GM12878 (cell line): ENCODE measurements at places on chromosomes 6 and 20.

DNA sequence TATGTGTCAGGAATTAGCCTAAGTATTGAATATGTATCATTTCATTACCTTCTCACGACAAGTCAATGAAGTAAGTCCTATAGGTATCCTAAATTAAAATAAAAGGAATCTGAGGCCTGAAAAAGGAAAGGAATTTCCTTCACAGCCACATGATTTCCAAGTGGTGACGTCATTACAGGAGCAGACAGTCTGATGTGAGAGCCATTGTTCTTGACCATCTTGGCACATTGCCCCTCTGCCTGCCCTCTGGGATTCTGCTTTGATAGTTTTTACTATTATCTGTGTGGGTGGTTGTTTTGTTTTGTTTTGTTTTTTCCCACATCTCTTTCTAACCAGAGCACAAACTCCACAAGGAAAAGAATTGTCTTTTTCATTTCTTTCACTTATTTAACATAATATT is 219.8 kb upstream of the UFL1 start:
- no peak for DNase-seq

DNA sequence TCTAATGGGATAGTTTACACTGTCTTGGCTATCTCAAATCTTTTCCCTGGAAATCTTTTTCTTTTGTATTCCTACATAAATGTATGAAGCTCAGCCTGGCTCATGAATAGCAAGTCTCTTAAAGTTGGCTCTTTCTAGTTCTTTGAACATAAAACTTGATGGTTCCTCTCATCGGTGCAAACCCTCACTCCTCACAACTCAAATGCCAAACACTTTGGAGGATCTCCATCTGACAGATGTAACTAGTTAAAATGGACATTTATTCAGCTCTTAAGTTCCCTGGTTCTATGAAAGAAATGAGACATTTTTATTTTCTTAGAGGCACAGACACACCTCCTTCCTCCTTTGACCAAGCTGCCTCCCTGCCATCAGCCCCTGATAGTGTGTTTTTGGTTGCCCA is 43.6 kb upstream of the IL17A start:
- no peak for DNase-seq

DNA sequence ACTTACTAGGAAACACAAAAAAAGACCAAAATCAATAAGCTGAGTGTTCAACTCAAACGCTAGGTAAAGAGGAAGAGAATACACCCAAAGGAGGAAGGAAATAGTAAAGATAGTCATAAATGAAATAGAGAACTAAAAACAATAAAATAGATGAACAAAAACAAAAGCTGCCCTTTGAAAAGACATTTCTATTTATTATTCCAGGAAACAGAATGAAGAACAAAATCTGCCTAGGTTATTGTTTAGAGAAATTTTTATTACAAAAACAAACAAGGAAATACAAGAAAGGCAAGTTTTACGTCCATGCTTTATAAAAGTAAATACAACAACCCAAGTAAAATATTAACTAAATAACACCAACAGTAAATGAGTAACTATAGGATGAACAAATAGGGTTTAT is 20.1 kb downstream of the HLA-DMB start:
- DNase-seq: no peak

DNA sequence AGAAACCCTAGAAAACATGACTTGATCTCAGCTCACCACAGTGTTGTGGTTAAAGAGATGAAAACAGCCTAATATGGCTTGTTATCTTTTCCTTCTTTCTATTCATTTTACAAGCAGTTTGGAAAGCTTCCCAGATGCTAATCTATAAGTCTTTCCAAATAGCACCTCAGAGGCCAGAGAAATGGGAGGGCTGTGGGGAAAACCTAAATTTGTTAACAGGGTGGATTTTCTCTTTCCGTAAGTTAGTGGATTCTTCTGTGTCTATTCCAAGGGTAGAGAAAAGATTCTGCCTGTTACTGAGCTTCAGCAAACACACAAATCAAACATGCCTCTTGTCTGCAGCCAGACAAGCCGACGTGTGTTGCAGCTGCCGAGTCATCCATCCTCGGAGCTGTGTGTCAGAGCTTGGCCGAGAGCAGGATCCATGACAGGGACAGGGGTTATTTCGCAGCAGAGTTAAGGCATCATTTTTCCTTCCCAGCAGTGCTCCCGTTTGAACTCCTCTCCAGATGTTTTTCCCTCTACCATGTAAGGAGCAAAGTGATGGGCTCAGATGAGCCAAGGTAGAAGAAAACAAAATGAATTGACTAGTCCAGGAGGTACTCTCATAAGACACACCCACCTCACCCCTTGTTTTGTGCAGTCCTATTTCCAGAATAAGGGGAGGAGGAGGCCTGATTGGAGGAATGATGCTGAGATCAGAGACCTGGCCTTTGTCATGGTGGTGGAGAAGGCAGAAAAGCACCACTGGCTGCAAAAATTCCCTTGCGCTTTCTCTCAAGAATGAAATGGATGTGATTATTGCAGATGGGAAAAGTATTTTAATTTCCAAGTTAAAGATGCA is 560.0 kb downstream of the C6orf118 start:
- no peak for DNase-seq

GRCh38 chr6:25016014-25016720 is 80.4 kb upstream of the RIPOR2 start:
- no peak for DNase-seq

- DNase-seq: no peak
Measured at GRCh38 chr20:57199656-57200405, 66.6 kb downstream of the BMP7 start.

DNA sequence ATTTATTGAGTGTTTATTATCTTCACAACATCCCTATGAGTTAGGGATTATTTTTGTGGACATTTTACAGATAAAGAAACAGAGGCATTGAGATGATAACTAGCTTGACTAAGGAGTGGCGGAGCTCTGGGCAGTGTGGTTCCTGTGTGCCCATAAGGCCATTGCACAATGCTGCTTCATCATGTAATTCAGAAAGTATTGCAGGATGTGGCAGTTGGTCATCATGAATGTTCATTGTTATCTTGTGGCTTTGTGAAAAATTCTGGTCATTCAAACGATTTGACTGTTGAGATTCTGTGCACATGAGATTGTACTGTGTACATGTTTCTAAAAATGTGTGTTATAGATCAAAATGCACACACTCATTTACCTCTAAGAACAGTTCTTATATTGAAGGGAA is 150.8 kb downstream of the ESR1 start:
- DNase-seq: no peak

DNA sequence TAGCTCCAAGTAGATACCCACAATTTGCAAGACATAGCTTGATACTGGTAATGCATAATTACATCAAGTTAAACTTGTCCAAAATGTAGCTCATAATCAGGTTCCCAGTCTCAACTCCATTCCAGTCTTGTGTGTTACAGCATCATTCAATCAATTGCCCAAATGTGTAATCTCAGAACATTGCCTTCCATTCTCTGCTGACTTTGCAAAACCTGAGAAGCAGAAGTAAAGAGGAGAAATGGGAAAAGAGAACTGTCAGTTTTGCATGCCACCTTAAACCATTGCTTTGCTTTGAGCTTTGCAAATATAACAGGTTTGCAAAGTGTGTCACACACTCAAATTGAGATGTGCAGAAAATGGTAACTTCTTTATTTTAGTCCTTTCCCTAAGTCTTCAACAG is 40.3 kb upstream of the CNKSR3 start:
- no peak for DNase-seq

- DNase-seq: no peak
Measured at GRCh38 chr6:119296036-119297035, 53.2 kb downstream of the MAN1A1 start.

- no peak for DNase-seq
Measured at GRCh38 chr6:131980791-131981623, 29.8 kb upstream of the CCN2 start.

DNA sequence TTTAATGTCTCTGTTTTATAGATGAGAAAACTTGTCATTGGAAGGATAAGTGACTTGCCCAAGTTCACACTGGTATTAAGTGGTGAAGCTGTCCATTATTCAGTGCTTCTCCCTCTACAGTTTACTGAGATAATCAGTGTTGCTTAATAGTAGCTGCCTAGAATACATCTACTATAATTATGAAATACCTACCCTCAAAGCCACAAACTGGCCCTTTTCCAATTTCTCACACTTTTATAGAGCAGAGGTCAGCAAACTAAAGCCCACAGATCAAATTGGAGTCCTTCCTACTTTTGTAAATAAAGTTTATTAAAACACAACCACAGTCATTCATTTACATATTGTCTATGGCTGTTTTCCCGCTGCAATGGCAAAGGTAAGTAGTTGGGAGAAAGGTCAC is 73.5 kb downstream of the EYS start:
- no peak for DNase-seq

- peak; percentile 73 for DNase-seq
Measured at GRCh38 chr20:57620274-57620990, at the start of gene ZBP1. Gene ZBP1 (minus strand): TSS chr20:57620426. CDS start chr20:57620295, 131 bp downstream.

GRCh38 chr6:134921276-134921675 is 28.6 kb downstream of the ALDH8A1 start:
- no peak for DNase-seq

- no peak for DNase-seq
Measured at GRCh38 chr20:47355489-47356219, 845 bp downstream of the ZMYND8 start.

DNA sequence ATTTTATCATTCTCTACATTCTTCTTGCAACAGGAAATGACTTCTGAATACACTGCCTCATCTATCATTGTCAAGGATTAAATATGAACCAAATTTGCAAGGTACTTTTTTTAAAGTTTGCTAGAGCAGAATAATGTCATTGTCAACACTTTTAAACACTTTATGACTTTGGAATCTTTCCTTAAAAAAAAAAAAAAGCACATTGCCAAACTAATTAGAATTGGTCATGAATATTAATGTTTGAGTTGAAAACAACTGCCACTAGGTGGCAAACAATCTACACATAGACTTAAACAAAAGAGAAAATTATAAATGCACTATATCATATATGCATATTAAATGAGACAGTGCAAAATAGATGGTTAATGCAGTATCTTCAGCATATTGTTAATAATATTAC is 32.5 kb upstream of the TMEM244 start:
- DNase-seq: no peak

DNA sequence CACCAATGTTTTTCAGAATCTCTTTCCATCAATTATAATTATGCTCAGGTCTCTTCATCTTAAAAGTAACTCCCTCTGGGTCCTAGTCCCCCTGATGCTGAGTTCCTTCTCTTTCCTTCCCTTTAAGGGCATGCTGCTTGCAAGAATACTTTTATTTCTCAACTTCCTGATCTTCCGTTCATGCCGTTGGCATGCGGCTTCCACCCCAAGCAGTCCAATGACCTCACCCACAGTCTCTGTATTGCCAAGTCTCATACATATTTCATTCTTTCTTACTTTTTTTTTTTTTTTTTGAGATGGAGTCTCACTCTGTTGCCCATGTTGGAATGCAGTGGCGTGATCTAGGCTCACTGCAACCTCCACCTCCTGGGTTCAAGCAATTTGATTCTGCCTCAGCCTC is 83.5 kb downstream of the NDUFAF5 start:
- DNase-seq: no peak

DNA sequence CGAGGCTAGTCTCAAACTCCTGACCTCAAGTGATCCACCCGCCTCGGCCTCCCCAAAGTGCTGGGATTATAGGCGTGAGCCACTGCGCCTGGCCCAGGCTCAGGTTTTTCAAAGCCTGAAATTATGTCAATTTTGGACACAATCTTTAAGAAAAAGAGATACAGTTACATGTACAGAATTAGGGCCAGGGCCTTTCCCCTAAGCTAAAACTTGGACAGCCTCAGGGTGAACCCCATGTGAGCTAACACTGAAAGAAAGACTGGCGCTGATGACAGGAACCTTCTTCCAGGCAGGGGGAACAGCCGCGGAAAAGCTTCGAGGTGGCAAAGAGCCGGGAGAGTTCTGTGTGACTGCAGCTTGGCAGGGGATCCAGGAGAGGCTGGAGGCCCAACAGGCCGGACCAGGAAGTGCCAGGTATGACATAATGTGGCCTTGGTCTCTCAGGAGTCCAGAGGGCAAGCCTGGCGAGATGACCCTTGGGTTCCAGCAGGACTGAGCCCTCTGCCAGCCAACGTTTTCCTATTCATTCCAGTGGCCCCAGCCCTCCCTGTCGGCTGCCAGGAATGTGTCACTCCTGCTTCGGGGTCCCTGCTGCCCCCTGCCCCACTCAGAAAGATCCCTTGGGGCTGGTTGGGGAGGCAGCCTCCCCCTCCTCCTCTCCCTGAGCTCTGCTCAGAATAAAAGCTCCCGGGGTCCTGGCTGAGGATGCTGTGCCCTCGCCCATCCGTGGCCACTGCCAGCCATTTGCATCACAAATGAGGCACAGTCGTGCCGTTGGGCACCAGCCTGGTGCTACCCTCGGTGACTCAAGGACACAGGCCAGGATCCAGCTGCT is 37.3 kb downstream of the RBM38 start:
- no peak for DNase-seq

- no peak for DNase-seq
Measured at GRCh38 chr20:50305636-50306477, 115.2 kb downstream of the CEBPB start.

- DNase-seq: no peak
Measured at GRCh38 chr6:44787254-44787834, 399.8 kb downstream of the CDC5L start.

GRCh38 chr6:111776236-111777221 is 96.7 kb downstream of the FYN start:
- no peak for DNase-seq

- DNase-seq: no peak
Measured at GRCh38 chr6:2589171-2589661, 161.5 kb downstream of the MYLK4 start.

GRCh38 chr20:18705490-18705889 is 108.1 kb upstream of the SCP2D1 start:
- no peak for DNase-seq

- DNase-seq: no peak
Measured at GRCh38 chr6:118825661-118826060, 68.3 kb upstream of the ASF1A start.

GRCh38 chr6:156306531-156306930 is 470.6 kb upstream of the ARID1B start:
- DNase-seq: no peak

GRCh38 chr6:90406957-90407356 is 110.3 kb upstream of the BACH2 start:
- DNase-seq: no peak

- no peak for DNase-seq
Measured at GRCh38 chr20:41261260-41261659, 56.3 kb downstream of the ZHX3 start.

DNA sequence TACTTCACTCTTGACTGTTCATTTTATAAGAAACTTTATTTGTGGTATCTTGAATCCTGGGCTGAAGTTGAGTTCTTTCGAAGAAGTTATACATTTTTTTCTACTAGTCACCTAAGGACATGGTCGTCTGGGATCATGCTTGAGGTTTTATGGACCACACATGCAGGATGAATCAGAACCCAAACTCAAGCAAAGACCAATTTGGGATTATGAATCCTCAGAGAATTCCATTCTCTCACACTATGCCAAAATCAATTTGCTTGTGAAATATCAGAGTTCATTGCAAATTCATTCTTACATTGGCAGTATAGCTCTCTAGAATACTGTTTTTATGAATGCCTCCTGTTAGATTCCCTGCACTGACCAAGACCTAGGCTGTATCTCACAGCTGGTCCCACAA is 114.3 kb upstream of the HDAC2 start:
- DNase-seq: no peak

- no peak for DNase-seq
Measured at GRCh38 chr6:51352506-51353029, 533.9 kb downstream of the TFAP2B start.

GRCh38 chr6:42104095-42104803 is 38.2 kb downstream of the C6orf132 start:
- DNase-seq: peak; percentile 15
